Ovary (tissue), 10 donors: ENCODE measurements at places on chromosomes 5 and 9. TPM values are rescaled to one million over a fixed set of nuclear protein-coding genes. Genes with fewer than 3 reads are reported as not detected.

SPINK6 gene
- not detected for polyA plus RNA-seq

ZFP37 gene
- 4.8 TPM for polyA plus RNA-seq

FCN2 gene
- not detected for polyA plus RNA-seq

ANKRD33B gene
- 1.9 TPM for polyA plus RNA-seq

MLANA gene
- polyA plus RNA-seq, result not detected

ABLIM3 gene
- polyA plus RNA-seq, result 1.9 TPM

GGTA1 gene
- polyA plus RNA-seq, result 33.1 TPM
